ENCODE measurements at places on chromosomes 11 and 22.

GRCh38 chr11:9605742-9606141 lies 32.3 kb downstream of the WEE1 start:
- DNase-seq = no peak

DNA sequence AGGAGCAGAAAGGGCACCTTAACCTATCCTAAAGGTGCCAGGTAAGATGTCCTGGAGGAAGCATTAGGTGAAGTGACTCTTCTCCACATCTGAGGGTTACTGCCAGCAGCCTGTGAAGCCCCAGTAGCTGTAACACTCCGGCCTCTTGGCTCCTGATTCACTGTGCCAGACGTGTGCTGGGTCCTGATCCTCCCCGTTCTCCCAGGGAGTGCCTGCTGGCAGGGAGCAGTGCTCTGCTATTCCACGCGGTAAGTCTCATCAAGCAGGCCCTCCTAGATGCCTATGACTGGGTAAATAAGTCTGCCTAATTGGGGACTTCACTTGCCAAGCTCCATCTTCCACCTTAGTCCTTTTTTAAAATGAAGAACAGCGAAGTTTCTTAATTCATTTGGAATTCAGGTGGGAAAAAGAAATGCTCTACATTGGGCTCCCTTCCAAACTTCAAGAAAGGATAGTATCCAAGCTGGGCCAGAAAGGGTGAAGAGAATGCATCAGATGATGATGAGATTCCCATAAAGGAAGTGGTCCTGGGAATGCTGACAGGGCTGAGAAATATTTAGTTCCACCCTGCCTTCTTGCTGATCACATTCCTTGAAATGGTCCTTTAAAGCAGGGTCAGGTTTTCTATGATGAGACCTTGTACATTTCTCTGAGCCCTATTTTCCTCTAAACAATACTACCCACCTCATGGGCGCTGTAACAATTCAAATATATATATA lies 188.0 kb downstream of the MAML2 start:
- DNase-seq = no peak

- no peak for DNase-seq
Measured at GRCh38 chr22:23419171-23419570, 160.9 kb downstream of the IGLL1 start.

GRCh38 chr11:96156379-96156722 lies 186.6 kb downstream of the MAML2 start:
- no peak for DNase-seq

- DNase-seq = no peak
Measured at GRCh38 chr22:27070594-27070993, 413.2 kb downstream of the MIAT start.

DNA sequence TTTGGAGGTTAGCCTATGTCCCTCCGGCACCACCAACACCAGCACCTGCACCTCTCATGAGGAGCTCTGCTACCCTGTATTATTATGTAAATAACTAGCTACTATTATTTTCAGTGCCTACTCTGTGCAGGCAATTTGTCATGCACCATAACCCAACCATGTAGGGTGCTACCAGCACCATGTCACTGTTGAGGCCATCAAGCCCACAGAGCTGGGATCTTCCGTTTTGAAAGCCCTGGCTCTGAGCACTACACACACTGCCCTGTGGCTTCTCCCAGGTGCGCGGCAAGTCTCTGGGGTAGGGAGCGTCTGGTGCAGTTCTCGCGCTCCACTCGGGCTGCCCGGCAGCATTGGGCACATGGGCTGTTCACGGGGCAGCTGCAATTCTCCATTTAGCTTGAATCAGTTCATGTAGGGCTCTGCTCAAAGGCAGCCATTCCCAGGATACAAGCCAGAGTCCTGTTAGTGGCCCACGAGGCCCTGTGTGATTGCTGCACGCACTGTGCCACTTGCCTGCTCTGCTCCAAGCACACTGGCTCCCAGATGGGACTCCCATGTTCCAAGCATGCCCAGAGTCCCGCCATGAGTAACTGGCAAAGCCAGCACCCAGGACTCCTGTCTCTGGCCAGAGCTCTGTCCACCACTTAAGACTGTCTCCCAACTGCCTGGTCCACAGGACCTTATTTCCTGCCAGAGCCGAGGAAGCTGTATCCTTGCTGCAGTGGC lies 42.5 kb upstream of the CDON start:
- DNase-seq = no peak

DNA sequence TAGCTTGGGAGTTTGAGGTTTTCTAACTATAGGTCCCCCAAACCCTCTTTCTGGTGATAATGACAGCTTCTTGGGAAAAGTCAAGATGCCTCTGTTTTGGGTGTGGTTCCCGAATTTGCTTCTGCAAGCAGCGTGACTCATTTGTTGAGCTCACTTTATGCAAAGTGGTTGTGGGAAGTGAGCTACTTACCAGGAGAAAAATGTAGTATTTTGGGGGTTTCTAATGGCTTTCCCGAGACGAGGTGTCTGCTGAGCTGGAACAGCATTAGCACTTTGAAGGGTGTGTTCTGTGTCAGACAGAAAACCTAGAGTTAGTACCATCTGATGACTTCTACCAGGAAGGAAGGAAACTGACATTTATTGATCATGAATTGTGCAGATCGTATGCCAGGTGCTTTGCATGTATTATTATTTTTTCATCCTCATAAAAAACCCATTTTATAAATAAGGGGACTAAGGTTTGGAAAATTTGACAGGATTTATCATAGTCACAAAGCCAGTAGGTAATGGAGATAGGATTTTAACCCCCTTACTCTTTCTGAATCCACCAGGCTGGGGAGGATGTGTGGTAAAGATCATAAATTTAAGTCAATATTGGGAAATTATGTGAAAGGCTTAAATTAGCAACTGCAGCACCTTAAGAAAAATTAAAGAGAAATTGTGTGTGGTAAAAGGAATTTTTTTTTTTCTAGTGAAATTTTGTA lies 108.8 kb upstream of the CD44 start:
- no peak for DNase-seq

All from activated naive CD4-positive, alpha-beta T cell (primary cell).